Activated CD8-positive, alpha-beta T cell treated with anti-CD3 and anti-CD28 coated beads for 36 hours (primary cell): ENCODE measurements at places on chromosomes 2 and 18.

GRCh38 chr2:120319123-120319522, 26.8 kb upstream of the INHBB start:
- no peak for DNase-seq

DNA sequence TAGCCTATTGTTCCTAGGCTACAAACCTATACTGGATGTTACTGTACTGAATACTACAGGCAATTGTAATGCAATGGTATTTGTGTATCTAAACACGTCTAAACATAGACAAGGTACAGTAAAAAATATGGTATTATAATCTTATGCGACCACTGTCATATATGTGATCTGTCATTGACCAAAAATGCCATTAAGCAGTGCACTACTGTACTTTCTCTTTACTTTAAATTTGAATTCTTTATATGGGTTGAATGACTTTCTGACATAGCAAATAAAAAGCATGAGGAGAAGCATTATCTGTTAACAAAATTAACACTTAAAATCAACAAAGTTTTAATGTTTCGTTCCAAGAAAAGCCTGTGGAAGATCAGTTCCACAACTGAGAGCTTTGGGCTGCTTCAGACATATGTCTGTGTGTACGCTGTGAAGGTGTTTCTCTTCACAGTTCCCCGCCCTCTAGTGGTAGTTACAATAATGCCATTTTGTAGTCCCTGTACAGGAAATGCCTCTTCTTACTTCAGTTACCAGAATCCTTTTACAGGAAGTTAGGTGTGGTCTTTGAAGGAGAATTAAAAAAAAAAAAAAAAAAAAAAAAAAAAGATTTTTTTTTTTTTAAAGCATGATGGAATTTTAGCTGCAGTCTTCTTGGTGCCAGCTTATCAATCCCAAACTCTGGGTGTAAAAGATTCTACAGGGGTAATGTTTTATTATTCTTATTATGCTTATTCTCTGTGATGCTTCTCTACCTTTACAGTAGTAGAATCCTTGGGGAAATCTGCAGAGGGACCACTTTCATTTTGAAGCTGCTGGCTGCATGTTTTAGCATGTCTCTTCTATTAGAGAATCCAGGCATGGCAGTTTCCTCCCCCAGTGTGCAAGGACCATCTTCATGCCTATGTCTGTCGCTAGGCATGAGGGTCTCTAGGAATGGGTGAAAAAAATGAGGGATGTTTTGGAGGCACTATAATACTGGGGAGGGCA, 54.5 kb downstream of the SCN2A start:
- peak; percentile 49 for DNase-seq

- DNase-seq: no peak
Observed at GRCh38 chr2:20179755-20180594, 45.0 kb downstream of the SDC1 start.

DNA sequence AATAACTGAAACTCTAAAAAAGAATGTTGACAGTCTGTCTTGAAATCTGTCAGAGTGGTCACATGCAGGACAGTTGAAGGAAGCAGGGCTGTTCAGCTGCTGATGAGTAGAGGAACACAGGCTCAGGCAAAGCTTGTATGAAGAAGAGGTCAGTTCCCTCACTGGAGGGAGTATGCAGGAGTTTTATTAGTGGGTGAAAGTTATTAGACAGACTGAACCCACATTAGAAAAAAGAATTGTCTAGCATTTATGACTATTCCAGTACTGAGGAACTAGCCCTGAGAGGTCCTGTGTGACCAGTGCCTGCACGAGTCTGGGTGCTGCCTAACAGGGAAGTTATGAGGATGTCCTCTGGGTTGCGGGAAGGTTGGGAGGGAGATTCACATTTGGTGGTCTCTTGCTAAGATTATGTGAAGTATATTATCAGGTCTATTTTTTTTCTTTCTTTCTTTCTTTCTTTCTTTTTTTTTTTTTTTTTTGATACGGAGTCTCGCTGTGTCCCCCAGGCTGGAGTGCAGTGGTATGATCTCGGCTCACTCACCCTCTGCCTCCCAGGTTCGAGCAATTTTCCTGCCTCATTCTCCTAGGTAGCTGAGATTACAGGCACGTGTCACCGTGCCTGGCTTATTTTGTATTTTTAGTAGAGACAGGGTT, 9.6 kb downstream of the TET3 start:
- no peak for DNase-seq

DNA sequence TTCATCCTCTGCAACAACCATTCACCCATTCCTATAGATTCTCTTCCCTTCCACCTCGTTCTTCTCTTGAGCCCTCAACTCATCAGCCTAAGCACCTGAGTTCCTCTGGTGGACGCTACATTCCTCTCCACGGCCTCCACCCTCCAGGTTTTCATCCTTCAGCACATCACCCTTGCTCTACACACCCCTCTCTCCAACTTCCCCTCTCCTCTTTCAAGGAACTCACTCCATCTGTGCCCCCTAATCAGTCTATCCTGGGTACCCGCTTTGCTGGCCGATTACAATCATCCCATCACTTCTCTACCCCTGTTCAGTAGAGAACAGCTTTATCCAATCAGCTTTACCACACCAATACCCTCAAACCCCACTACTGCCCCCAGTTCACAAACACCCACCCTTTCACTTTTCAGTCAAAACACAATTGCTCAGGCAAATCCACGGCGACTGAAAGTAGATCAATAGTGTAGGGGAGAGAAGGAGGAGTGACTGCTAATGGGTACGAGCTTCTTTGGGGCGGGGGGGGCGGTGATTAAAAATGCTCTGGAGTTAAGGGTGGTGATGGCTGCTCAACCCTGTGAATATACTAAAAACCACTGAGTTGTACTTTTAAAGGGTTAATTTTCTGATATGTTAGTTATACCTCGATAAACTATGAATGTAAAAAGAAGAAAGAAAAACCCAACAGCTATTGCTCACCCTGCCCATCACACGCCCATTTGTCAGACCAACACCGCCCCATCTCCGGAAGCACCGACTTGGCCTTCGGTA, 857 bp downstream of the DYM start:
- DNase-seq: peak; percentile 56

DNA sequence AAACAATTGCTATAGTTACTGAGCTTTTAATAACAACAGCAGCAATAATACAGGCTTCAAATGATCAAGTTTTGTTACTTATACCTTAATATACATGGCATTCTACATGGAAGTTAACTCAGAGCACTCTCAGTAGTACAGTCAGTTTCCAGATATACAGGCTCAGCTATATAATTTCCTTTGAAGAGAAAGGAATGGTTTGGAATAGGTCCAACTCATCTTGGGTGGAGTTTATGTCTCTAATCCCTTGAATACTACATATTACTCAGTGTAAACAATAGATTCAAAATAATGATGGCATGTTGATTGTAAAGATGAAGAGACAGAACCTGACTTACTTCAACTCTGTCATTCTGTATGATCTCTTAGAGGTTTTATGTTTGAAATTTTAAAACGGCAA, 174.9 kb downstream of the EPHA4 start:
- no peak for DNase-seq

DNA sequence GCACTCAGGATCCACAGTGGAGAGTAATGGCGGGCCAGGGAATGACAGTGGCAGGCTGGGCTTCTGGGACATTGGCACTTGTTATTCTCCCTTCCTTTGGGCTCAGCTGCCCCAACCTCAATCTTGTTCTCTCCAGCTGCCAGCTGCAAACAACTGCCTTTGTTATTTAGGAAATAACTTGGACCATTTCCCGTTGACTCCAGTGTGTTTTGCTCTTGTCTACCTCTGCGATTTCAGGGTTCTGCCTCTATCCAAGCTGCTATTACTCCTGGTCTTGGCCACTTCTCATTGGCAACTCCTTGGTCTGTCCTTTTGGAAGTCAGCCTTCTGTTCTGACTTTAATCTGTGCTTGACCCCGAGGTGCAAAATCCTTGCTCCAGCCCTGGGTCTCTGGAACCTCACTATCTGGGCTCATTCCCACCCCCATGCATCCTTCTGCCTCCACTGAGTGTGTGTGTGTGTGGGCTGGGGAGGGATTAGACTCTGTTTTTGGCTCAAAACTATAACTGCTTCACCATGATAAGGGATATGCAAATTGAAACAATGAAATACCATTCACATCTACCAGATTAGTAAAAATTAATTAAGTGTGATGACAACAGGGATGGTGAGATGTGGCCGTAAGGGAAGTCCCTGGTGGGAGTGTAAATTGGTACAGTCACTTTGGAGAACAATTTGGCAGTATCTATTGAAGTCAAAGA, 134.1 kb upstream of the CXCR4 start:
- no peak for DNase-seq

GRCh38 chr18:495017-495416, 5.5 kb downstream of the COLEC12 start:
- no peak for DNase-seq

DNA sequence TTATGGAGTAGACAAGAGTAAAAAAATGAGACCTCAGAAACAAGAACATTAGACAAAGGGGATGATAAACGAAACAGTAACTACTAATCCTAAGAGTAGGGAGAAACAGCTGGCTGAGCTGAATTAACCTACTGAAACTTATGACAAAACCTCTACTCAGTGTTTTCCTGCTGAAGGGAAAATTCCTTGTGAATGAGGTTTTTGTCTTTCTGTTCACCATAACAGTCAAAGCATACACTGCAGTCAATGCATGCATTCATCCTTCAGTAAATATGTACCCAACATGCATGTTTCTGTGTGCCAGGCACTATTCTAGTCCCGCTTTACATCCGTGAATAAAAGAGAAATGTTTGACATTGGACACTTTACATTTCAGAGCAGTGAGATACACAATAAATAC, 805.6 kb upstream of the KLHL29 start:
- DNase-seq: no peak

DNA sequence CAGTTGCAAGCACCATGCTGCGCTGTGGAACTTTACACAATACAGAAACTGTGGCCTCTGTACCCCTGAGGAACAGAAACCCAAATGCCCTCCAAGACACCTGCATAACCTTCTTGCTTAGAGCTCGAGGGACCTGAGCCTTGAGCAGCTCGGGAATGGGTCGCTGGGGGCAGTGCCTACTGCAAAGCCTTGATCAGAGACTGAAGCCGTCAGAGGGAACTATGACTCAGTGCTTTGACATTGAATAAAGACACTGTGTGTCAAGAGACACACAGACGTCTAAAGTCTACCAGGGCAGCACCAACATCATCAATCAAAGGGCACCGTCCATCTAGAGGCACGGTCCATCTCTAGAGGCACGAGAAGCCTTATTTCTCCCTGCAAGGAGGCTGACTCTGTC, 30.6 kb downstream of the GPR45 start:
- DNase-seq: no peak

GRCh38 chr18:62505669-62506494, 16.9 kb upstream of the ZCCHC2 start:
- peak; percentile 58 for DNase-seq

DNA sequence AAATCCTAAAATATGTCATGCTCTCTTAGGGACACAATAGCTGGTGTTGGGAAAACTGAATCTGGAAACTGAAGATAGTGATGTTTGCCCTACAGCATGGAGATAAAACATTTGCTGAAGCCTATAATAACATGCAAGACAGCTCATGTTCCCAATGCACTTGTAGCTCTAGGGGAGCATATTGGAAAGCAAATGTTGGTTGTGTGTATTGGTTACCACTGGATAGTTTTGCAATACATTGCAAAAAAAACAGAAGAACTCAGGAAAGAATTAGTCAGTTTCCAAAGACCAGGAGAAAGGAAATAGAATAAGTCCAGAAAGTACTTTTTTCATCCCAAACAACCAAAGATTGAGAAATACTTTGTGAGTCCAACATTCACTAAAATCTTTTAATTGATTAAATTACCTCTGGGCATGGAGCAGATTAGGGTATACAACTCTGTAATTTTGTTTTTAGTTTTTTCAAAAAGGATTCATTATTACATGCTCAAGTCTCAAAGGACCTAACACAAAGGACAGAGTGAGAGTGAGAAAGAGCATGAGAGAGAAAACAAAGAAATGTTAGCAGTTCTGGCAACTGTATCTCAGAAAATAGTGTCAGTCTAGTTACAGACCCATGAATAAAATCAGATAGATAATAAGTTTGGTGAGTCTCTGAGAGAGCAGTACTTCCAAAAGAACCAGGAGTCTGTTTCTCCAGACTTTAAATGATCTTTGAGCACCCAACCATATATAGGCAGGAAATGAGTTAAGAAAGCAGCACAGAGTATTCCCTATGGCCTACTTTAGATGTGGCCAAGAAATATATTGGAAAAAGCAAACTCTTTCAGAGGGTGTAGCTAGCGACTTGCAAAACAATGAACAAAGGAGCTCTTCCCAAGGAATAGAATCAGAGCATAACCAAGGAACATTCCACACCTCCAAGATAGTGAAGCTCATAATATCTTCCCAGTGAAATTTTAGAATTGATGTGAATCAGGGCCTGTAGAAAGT, 36.6 kb upstream of the COL3A1 start:
- no peak for DNase-seq

DNA sequence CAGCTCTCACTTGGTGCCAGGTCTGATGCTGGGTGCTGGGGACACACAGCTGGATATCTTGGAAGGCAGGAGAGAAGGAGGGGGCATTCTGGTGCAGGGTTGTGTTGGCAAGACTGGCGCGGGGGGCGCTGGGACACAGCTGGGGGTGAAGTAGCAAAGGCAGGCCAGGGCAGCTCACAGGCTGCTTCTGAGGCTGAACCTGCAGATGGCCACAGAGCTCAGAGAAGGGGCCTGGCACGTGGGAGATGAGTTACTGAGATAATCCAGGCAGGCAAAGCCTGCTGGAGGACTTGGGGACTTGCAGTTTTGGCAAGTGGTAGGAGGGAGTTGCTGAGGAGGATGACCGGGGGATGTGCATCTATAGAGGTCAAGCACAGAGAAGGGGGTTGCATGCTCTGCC, 16.2 kb upstream of the DGKD start:
- no peak for DNase-seq

- no peak for DNase-seq
Observed at GRCh38 chr2:113182471-113183260, 8.9 kb downstream of the PSD4 start.

- no peak for DNase-seq
Observed at GRCh38 chr18:24913507-24914170, 438.3 kb downstream of the ZNF521 start.

DNA sequence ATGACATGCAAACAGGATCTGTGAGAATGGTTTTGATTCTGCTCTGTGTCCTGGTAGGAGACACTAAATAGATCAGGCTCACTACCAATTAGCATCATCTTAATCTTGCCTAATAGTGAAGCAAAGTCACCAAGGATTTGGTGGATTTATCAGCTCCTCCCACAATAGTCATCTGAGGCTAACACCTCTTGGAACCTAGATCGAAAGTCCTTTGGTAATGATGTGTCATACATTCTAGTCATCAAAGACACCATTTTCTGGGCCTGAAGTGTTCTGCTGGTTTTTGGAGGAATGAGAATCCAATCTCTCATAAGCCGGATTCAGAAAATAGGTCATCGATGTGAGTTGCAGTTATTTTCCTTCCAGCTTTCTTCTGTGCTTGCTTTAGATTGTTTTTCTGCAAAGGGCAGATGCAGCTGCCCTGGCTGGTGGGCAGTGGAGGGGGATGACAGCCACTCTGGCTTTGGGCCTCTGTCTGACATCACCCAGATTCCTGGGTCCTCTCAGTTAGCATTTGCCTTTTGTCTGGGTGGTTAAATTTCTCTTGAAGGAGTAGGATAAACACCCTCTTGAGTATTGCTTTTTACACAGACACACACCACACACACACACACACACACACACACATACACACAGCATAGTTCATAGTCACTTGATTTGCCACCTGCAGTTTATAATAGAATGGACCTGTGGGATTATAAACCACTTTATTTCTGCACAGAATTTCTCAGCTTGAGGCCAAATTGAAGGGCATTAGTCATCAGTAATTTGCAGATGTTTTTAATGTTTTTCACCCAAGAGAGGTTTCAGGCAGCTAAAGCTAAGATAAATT, at the start of gene MYO3B:
Gene MYO3B (plus strand): TSS at position 198 of the 832 bp plus-strand sequence. CDS start 141 bp downstream, at position 339.
- DNase-seq: no peak

GRCh38 chr2:170816504-170817092, at the start of gene GAD1:
Gene GAD1 (plus strand): TSS chr2:170816887. CDS start chr2:170818592, 1,705 bp downstream.
- peak; percentile 81 for DNase-seq

GRCh38 chr2:208274748-208275147, 8.7 kb downstream of the PIKFYVE start:
- no peak for DNase-seq
